ENCODE measurements at places on chromosomes 6 and 20.

- DNase-seq: no peak
Measured at GRCh38 chr20:50799176-50799889, 4.5 kb downstream of the BCAS4 start.

DNA sequence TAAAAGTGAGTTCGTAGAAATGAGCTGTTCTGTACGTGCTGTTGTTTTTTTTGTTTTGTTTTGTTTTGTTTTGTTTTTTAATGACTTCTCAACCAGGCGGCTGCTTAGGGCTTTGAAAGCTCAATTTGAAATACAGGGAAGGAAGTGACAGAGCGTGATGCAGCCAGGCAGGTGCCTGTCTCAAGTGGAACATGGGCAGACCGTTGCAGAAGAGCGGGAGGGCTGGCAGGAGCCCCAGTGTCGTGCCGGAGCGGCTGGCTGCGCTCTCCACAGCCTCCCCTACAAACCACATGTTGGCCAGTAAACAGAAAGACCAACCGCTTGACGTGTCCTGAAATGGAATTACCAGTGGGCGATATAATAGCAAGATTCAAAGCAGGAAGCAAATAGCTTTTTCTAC is 164.9 kb upstream of the RREB1 start:
- peak; percentile 65 for DNase-seq

GRCh38 chr6:89186762-89187161 is 30.4 kb downstream of the GABRR1 start:
- no peak for DNase-seq

DNA sequence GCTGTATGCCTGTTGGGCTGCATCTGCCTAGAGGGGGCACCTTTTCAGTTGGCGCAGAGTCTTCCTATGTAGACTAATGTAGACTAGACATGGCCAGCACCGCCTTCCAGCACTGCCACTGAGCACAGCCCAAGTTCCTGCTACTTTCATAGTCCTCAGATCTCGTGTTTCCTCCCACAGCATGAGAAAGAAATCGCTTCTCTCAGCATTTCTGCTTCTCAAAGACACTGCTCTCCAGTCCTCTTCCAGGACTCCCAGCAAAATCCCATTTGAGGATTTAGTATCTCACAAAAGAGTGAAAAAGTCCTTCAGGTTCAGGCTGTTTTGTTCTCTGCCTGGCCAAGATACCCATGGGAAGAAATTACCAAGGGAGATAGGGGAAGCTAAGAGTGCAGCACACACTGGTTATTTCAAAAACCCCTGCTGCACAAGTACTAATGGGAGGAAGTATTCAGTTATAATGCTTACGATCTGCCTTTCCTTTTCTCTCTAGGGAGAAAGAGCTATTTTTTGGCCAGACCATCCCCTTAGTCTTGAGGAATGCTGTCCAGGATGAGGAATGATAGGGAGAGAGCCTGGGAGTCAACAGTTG is 35.7 kb downstream of the OGFRL1 start:
- DNase-seq: no peak

- peak; percentile 78 for DNase-seq
Measured at GRCh38 chr20:25573288-25574251, 11.8 kb downstream of the NINL start.

GRCh38 chr6:27479319-27480182 is 6.6 kb upstream of the ZNF184 start:
- DNase-seq: peak; percentile 92

DNA sequence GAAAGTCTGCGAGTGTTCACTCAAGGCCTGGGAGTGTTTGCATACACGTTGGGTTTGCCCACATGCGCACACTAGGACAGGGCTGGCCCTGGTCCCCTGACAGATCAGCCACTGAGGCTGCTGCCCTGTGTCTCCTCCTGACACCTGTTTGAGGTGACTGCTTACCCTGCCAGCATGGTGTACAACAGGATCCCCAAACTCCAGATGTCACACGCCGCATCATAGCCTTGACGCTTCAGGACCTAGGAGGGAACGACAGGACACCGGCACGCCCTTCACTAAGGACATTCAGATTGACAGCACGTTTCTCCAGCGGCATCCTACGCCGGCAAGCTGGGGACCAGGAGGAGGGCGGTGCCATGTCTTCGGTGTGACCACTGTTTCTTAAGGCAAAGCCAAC is 37.0 kb upstream of the MPC1 start:
- no peak for DNase-seq

GRCh38 chr20:36991703-36992102 is 40.2 kb upstream of the SAMHD1 start:
- DNase-seq: no peak

GRCh38 chr6:30814146-30815040 is 69.9 kb upstream of the DDR1 start:
- DNase-seq: peak; percentile 81

DNA sequence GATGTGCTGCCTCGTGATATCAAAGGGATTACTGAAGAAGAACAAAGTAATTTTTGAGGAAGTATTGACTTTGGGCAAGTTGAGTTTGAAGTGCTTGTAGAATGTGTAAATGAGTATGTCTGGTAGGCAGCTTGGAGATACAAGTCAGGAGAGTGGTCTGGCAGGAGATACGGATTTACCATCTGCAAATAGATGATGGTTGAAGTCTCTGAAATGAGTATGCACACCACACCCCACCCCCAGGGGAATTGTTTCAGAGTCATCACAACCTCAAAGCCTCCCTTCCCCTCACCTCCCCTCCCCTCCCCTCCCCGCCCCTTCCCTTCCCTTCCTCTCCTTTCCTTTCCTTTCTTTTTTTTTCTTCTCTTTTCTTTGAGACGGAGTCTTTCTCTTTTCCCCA is 16.4 kb upstream of the MCUR1 start:
- DNase-seq: no peak

DNA sequence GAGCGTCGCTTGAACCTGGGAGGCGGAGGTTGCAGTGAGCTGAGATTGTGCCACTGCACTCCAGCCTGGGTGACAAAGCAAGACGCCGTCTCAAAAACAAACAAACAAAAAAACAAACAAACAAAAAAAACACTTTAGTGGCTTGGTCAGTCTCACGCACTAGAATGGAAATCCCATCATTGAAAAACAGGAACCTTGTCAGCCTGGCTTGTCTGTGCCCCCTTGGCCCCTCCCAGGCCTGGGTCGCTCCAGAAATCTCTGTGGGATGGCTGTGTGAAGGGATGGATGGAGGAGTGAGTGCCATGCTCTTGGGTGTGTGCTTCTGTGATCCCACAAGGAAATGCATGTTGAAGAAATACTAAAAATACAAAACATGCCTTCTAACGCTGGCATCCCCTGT is 20.9 kb upstream of the NAA20 start:
- no peak for DNase-seq

- DNase-seq: peak; percentile 95
Measured at GRCh38 chr6:116229287-116229913, 24.5 kb downstream of the TSPYL4 start.

DNA sequence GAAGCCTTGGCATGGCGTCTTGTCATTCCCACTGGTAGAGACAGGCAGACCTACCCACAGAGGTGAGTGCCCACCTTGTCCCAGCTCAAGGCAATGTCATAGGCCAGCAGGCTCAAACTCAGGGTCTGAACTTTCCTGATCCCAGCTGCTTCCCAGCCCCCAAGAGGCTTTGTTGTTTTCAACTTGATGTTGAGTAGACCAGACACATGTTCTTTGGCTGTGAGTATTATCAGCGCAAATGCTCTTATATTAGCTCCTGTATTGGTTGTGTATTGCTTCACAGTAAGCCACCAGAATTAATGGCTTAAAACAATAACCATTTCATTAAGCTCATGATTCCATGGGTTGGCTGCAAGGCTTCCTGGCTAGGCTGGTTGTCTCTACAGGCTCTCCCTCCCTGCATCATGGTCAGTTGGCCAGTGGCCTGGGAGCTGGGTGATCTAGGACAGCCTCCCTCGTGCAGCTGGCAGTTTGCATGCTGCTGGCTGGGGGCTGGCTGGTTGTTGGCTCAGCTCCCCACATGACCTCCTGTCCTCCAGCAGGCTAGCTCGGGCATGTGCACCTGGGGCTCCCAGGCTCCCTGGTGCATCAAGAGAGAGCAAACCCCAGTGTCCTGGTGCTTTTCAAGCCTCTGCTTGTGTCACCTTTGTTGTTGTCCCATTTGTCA is 21.6 kb downstream of the TOX2 start:
- DNase-seq: no peak

DNA sequence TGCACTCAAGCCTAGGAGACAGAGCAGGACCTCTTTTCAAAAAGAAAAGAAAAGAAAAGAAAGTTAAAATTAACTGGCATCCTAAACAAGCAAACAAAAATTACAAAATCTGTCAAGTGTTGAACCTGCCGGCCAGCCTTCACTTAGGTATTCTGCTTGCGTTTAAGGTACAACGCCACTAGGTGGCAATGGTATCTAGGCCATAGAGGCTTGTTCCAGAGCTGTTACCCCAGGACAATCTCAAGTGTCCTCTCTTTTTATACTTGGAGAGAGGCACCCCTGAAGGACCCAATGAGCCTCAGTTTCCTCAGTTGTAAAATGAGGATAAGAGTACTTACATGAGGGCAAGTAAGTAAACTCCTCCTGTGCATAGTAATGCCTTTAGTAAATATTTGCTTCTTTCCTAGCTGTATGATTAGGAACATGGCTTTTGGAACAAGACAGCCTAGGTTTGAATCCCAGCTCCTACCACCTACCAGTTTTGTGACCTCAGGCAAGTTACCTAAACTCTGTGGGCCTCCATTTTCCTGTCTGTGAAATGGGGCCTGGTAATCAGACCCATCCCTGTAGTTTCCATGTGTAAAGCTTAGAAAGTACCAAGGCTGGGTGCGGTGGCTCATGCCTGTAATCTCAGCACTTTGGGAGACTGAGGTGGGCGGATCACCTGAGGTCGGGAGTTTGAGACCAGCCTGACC is 5.8 kb upstream of the PACSIN1 start:
- DNase-seq: peak; percentile 20

DNA sequence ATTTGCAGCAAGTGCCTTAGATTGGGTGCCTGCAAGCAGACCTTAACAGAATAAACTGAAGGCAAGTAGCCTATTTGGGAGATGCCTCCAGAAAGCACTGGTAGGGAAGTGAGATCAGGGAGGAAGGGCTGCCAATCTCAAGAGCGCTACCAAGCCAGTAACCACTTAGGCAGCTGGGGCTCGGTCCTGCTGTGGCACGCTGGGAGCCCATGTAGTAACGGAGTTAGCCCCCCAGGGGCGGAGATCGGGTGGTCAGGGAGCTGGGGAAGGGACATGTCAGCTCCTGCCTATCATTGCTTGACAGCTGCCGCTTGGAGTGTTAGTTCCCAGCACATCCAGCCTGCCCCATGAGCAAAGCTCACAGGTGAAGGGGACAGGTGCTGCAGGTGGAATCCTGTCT is 127.0 kb downstream of the CEBPB start:
- DNase-seq: no peak

GRCh38 chr20:15703171-15703911 is 869.9 kb downstream of the KIF16B start:
- peak; percentile 53 for DNase-seq

- DNase-seq: no peak
Measured at GRCh38 chr20:1896484-1897258, 1.5 kb downstream of the SIRPA start.

- no peak for DNase-seq
Measured at GRCh38 chr6:156194981-156195380, 582.2 kb upstream of the ARID1B start.

DNA sequence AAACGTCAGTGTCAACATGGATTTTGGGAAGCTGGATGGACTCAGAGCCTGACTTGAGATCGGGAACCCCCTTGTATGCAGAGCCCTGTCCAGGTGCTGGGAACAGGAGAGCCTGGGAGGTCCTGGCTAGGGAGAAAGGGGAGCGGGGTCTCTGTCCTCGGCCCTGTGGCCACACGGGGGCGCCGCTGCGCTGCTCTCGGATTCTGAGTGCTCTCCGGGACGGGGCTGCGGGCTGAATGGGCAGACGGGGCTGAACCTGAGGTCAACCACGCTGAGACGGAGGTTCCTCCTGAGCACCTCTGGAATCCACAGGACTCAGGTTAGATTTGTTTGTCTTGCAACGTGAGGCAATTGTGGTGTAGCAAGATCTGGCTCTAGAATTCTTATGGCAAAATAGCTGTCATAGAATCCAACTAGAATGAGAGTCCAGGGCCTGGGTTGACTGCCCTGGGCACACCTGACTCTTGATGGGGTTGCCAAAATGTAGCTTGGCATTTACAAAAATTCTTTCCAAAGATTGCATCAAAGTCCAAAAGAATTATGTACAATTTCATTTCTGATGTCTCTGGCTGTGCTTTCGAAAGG is 20.6 kb upstream of the HLA-F start:
- DNase-seq: no peak

DNA sequence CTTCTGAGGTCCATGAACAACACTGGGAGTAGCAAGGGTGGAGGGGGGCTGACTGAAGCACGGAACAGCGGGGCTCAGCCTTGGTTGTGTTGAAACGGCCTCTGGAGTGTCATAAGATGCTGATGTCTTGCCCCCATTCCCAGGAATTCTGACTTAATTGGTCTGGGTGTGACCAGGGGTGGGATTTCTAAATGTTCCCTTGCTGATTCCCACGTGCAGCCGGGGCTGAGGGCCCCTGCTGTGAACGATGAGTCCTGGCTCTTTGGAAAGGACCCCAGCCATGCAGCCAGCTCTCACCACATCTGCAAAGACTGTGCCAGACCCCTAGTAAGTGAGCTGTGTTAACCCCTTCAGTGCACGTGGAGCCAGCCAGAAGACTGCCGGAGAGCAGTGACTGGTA is 28.6 kb upstream of the FAM50B start:
- DNase-seq: no peak

DNA sequence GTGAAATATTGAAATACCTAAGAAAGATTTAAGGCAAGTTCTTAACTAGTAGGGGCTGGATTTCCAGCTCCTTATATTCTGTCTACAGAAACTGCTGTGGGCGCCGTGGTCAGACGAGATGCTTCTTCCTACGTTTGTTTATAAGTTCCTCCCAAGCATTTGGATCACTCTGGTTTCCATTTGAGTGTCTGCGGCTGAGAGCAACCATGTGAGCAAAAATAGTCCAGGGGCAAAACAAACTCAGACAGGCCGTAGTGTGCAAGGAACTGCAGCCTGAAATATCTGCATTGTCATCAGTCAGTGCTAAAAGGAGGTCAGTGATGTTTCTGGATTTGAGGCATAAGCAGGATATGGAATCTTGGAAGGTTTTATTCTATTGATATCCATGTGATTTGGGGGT is 485.9 kb upstream of the JAG1 start:
- DNase-seq: peak; percentile 84

DNA sequence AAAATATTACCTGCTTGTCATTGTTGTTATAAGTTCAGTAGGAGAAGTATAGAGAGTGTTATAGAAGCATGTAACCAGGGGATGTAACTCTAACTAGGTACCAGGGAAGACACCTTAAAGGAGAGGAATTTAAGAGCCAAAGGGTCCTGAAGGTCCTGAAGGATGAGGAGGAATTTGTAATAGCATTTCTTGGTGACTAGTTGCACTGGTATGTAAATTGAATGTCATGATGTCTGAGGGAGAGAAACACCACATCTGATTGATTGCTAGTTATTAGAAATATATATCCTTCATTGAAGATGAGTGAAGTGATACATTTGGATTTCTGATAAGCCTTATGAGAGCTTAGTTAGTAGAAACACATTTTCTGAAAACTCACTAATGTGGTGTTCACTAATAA is 643.8 kb downstream of the RFPL4B start:
- peak; percentile 61 for DNase-seq
